ENCODE measurements at places on chromosomes 5 and 9. TPM values are rescaled to one million over a fixed set of nuclear protein-coding genes. Genes with fewer than 3 reads are reported as not detected.

GRCh38 chr9:28909526-28909925 is 1336.2 kb upstream of the C9orf72 start:
- no peak for DNase-seq

GRCh38 chr5:72687288-72687687 is 129.2 kb upstream of the TNPO1 start:
- DNase-seq, result no peak

GRCh38 chr5:135212361-135213026 is 178.5 kb upstream of the PITX1 start:
- no peak for DNase-seq

- no peak for DNase-seq
Measured at GRCh38 chr9:129320575-129321285, 142.7 kb upstream of the IER5L start.

DNA sequence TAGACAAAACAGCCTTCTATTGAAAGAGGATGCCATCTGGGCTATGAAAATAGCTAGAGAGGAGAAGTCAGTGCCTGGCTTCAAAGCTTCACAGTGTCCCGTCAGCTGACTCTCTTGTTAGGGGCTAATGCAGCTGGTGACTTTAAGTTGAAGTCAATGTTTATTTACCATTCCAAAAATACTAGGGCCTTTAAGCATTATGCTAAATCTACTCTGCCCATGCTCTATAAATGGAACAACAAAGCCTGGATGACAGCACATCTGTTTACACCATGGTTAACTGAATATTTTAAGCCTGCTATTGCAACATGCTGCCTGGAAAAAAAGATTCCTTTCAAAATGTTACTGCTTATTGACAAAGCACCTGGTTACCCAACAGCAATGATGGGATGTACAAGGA is 309.1 kb downstream of the NTRK2 start:
- no peak for DNase-seq

DNA sequence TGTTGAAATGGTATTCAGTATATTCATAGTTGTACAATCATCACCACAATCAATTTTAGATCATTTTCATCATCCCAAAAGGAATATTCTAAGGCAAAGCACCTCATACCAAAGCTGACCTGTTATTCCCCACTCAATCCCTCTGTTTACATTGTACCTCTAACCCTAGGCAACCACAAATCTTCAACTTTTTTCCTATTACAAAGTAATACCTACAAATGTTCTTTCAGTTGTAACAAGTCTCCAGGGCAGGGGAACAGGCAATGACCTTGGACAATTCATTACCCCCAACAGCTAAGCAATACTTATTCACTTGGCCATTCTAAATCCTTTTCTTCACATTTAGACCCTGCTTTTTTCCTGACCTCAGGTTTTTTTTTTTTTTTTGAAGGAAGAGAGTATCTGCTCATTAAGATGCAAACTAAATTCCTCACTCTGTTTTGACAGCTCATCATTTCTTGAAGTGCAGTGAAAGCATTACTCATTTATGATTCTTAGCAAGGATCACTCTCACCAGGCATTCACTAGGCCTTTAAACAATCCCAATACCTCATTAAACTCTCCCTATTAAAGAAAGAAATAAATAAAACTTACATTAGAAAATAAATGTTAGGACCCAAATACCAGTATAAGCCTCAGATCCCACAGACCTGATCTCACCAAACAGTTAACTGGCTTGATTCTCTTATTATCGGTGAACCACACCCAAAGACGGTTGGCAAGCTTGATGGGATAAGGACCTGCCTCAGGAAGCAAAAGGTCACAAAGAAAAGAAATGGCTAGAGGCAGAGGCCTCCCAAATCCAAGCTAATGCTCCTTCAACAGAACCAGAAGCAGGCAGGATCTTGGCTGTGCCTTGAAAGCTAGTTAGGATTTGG is 15.3 kb downstream of the MTMR12 start:
- no peak for DNase-seq

DNA sequence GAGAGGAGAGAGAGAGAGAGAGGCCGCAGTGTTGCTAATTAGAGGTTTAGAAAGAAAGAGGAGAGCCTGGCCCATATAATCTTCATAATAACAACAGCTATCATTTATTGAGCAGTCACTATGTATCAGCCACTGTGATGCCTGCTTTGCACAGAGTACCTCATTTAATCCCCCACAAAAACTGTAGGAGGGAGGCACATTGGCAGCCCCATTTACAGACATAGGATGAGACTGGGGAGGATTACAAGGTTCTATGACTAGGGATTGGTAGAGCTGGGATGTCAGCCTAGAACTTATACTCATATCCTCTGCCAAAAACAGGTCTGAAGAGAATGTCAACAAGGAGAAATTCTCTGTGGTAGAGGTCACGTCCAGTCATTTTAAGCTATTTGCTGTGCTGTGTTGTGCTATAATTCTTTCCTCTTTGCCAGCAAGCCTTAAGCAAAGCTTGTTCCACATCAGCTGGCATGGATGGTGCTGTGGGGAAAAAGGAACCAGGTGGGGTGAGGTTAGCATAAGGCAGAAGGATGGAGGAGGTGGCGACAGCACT is 6.7 kb upstream of the GCNT4 start:
- no peak for DNase-seq

- no peak for DNase-seq
Measured at GRCh38 chr9:127866535-127866934, 10.9 kb downstream of the AK1 start.

- no peak for DNase-seq
Measured at GRCh38 chr5:102815540-102816332, 60.6 kb downstream of the PAM start.

- no peak for DNase-seq
Measured at GRCh38 chr5:166346726-166347374, 1944.6 kb upstream of the WWC1 start.

GRCh38 chr5:143229896-143230675 is 173.4 kb downstream of the NR3C1 start:
- no peak for DNase-seq

- no peak for DNase-seq
Measured at GRCh38 chr9:110623462-110624025, 44.0 kb upstream of the SVEP1 start.

Gene IL7R
- total RNA-seq, result not detected

Gene GABBR2
- total RNA-seq, result 116 TPM

Gene KCNIP1
- total RNA-seq, result 0.47 TPM

Gene CCDC69
- total RNA-seq, result 2.0 TPM

Gene DCTN3
- 119 TPM for total RNA-seq
